ENCODE measurements at places on chromosomes 16 and 17. TPM values are rescaled to one million over a fixed set of nuclear protein-coding genes. Genes with fewer than 3 reads are reported as not detected.

KCNH6 gene
- total RNA-seq: not detected

DNA sequence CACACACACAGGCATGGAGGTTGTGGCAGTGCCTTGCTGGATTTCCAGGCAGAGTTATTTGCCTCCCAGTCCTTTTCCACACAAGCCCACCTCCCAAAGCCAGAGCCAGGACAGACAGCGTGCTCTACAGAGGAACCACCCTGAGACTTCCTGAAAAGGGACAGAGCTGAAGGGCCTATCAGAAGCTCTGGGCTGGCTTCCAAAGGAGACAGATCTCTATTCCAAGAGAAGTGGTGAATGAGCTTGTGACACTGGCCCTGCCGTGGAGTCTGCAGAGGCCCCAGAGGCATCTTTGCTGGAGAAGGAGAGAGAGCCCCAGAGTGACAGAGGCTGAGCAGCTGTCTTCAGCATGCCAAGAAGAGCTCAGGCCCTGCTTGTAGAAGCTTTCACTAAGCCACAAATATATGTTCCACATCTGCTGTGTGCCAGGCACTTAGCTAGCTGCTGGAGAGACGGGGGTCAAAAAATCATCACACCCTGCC is 8.3 kb upstream of the LPCAT2 start:
- no peak for DNase-seq

DNA sequence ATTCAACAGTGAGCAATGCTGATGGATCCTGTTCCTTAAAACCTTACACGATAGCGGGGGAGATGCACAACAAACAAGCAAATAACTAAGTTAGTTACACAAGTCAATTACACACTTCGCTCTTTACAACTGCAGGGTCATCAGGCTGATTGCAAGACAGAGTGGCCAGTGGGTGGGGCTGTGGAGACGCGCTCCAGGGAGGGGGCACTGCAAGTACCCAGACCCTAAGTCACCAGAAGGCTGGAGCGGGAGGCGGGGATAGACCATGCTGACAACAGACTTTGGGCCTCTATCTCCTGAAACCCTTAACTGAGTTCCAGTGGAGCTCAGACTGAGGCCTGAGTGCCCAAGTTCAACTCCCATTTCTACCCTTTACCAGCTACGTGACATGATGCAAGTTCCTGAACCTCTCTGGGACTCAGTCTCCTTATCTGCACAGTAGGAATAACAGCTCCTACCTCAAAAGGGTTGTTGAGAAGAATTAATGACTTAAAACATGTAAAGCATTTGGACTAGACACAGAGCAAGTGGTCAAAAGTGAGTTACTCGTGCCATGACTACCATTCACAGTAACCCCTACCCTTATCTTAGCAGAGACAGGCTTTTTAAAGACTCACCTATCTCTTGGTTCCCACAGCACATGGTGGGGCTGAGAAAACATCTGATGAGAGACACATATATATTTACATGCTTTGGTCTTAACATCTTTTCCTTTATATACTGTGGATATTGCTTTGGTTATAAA is 10.4 kb downstream of the CPPED1 start:
- no peak for DNase-seq

- no peak for DNase-seq
Measured at GRCh38 chr16:89375021-89375420, 115.3 kb downstream of the ANKRD11 start.

DNA sequence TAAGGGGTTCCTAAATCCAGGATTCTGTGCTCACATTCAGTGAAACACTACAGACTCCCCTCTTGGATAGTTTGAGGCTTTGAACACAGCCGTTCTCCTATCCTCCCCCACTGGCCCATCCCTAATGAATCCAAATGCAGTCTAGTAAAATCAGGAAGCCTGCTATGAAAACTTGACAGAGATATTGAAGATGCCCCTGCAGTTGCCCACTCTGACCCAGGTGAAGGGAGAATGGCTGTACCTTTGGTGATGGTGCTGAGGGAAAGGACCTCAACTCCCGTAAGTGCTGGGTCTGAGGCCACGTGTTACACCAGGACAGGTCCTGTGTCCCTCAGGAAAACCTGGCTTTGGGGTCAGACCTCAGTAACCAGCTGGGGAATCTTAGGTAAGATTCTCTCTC is 54.4 kb downstream of the SF3B3 start:
- DNase-seq: no peak

KIF19 gene
- total RNA-seq: 2.3 TPM

CBX2 gene
- not detected for total RNA-seq

- DNase-seq: no peak
Measured at GRCh38 chr17:17985555-17985954, 12.9 kb downstream of the DRC3 start.

DNA sequence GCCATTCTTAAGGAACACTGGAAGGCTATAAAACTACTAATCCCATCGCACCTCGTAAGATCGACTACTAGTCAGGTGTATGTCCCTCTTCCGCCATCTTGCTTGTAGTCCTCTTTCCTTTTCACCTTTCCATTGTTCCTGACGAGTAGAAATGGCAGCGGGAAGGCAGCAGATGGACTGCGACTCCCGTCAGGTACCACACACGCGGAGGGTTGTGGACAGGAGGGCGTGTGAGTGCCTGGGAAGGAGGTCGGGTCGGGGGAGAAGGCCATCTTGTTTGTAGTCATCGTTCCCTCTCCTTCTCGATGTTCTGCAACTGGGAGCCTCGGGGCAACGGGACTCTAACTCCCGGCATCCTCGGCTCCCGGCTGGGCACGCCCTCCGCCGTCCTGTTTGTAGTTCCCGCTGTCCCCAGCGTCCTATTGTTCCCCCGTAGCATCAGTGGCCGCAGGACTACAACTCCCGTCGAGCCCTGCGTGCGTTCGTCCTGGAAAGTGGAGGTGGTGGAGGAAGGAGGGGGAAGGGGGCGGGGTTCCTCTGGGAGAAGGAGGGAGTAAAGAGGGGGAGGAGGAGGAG is 324 bp upstream of the FBXL19 start:
- DNase-seq: peak; percentile 94

GRCh38 chr16:3736116-3736515 is 18.8 kb upstream of the TRAP1 start:
- no peak for DNase-seq

GRCh38 chr17:33595828-33596227 is 302.7 kb upstream of the ASIC2 start:
- DNase-seq: no peak

HOXB5 gene
- not detected for total RNA-seq

DNA sequence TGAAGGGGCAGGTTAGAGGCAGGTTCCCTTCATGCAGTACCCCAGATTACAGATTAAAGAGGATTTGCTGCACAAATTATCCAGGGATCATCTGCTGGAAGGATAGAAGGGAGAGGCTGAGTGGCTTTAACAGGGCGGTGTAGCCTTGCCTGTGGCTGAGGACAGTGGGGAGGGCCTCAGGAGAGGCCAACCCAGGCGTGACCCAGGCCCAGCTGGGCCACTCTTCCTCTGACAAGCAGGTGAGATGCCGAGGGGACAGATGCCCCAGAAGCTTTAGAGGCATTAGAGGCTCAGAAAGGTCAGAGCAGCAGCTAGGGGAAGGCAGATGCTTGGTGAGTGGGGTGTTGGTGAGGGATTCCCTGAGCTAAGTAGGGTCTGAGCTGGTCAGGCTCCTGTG is 18.1 kb upstream of the MTMR4 start:
- no peak for DNase-seq

GRCh38 chr17:42766124-42766523 is 5.1 kb downstream of the RAMP2 start:
- no peak for DNase-seq

GRCh38 chr16:84176192-84177053 is 10.4 kb downstream of the TAF1C start:
- no peak for DNase-seq

MCRIP1 gene
- total RNA-seq: 51.9 TPM

GRCh38 chr17:75652934-75653549 is 13.9 kb downstream of the RECQL5 start:
- DNase-seq: no peak

- DNase-seq: no peak
Measured at GRCh38 chr16:31243734-31244670, 15.8 kb upstream of the ITGAM start.

DNA sequence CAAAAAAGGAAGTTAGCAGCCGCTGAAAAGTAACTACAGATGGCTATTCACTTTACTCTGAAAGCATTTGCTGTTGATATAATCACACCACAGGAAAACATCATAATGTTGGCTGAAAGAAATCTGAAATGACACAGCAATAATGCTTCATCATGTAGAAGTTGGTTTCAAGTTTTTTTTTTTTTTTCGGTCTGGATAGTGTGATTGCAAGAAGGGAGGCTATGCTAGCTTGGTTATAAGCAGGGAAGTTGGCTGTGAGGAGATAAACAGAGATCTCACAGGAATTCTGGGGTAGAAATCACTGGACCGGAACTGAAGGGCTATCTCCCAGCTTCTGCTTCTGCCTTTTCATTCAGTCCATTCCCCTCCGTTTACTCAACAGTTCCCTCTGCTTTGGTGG is 57.9 kb downstream of the MYO1D start:
- DNase-seq: no peak

- DNase-seq: no peak
Measured at GRCh38 chr16:14600164-14600563, 29.9 kb downstream of the PARN start.

Data from T-helper 17 cell (primary cell).